ENCODE measurements at places on chromosomes 11 and 22.

- DNase-seq = no peak
Measured at GRCh38 chr11:103798446-103798845, 238.0 kb upstream of the DDI1 start.

- DNase-seq = no peak
Measured at GRCh38 chr11:46832511-46833214, 13.4 kb downstream of the CKAP5 start.

DNA sequence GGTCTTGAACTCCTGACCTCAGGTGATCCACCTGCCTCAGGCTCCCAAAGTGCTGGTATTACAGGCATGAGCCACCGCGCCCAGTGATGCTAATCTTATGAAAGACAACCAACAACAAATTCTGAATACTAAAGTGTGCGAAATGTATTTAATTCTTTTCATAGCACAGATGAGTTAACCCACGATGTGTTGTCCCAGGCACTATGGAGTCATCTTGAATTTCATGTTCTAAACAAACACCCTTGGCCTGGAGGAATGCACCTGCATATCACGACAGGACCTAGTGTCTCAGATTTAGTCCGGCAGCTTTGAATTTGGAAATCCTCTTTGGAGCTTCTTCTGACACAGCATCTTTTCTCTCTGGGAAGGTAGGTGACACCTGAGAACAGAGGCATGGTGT, 16.2 kb upstream of the VPREB1 start:
- DNase-seq = no peak

- no peak for DNase-seq
Measured at GRCh38 chr22:32618441-32619140, 144.0 kb downstream of the FBXO7 start.

- DNase-seq = no peak
Measured at GRCh38 chr11:20597680-20598484, 1.5 kb upstream of the SLC6A5 start.

GRCh38 chr11:44309478-44310205, at the start of gene ALX4:
TSS of gene ALX4 (minus strand) at chr11:44310139. CDS start at chr11:44310062, 77 bp downstream.
- DNase-seq = no peak

DNA sequence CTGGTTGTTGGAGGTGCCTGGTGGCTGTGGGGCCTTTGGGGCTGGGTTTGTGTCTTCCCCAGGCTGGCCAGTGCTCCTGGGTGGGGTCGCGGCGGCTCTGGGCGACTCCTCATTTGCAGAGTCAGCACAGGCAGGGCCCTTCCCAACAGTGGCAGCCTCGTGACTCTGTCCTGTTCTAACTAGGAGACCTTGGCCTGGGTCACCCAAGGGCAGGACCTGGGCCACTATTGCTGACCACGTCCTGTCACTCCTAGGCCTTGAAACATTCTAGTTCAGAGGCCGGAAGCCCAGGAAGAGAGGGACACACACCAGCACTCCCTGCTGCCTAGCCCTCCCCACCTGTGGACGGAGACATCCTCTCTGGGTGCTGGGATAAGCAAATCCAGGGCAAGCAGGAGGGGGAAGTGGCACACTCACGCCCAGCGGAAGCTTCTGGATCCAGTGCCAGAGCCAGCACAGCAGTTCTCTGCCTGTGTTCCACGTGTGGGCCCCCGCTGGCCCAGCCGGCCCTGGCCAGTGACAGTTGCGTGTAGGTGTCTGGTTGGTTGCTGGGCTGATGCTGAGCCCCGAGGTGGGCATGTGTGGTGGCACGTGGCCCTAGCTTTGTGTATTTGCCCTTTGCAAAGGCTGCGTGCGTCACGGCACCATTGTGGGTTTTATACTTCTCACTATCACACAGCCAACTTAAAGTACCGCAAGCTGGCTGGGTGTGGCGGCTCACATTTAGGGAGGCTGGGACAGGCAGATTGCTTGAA, 4.3 kb upstream of the CHID1 start:
- no peak for DNase-seq

DNA sequence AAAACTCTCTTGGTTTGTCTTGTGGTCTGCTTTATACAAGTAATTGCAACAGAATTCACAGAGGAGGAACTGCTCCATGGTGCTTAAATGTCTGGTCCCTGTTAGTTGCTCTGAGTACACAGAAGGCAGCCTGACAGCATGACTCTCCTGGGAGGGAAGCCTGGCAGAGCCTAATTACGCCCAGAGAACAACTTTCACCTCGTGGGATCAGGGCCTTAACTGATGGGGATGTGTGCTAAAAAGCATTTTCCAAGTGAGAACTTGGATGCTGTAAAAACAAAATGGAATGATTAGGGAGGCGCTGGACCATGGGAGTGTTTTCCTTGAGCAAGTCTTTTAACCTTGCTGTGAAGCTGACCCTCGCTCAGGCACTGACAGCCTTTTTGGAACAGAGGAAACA, 154.0 kb upstream of the TENM4 start:
- DNase-seq = no peak

GRCh38 chr11:86715611-86716010, 43.2 kb upstream of the ME3 start:
- DNase-seq = no peak

DNA sequence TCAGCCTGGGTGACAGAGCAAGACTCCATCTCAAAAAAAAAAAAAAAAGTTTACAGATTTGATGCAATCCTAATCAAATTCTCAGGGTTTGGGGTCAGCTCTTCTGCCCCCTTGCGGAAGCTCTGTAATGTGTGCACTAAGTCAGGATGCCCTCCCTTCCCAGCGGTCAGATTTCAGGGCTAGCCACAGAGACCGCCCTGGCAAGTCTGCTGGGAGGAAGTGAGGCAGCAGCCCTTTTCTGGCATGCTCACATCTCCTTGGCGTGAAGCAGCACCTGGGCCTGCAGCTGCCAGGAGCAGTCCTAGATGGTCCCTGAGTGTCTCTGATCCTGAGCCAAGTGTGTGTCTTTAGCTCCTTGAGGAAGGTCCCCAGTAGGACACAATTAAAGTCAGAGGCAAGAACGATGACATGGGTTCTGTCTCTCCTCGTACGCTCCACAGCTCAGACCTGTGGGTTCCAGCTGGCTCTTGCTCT, 10.9 kb upstream of the APOBEC3C start:
- peak; percentile 49 for DNase-seq

DNA sequence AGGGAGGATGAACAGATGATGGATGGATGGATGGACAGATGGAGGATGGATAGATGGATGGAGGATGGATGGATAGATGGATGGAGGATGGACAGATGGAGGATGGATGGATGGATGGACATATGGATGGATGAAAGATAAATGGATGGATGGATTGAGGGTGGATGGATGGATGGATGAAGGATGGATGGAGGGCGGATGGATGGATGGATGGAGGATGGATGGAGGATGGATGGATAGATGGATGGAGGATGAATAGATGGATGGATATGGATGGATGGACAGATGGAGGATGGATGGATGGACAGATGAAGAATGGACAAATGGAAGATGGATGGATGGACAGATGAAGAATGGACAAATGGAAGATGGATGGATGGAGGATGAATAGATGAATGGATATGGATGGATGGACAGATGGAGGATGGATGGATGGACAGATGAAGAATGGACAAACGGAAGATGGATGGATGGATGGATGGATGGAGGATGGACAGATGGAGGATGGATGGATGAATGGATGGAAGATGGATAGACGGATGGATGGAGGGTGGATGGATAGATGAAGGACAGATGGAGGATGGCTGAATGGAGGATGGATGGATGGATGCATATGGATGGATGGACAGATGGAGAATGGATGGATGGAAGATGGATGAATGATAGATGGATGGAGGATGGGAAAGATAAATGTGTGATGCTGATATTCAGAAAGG, 7.4 kb downstream of the IFITM10 start:
- DNase-seq = no peak

DNA sequence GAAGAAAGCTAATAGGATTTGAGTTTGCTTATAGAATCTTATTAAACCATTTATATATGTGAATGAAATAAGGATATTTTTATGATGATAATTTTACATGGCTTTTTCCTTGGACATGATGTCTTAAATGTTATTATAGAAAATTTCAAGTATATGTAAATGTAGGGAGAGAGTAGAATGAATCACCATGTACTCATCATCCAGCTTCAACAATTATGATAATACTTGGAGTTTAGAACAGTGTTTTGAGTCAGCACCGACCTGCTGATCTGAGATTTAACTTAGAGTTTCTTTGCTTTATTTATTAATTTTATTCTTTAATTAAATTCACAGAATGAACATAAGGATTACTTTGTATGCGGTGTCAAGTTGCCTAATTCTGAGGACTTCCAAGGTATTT, 193.5 kb downstream of the UVRAG start:
- no peak for DNase-seq

DNA sequence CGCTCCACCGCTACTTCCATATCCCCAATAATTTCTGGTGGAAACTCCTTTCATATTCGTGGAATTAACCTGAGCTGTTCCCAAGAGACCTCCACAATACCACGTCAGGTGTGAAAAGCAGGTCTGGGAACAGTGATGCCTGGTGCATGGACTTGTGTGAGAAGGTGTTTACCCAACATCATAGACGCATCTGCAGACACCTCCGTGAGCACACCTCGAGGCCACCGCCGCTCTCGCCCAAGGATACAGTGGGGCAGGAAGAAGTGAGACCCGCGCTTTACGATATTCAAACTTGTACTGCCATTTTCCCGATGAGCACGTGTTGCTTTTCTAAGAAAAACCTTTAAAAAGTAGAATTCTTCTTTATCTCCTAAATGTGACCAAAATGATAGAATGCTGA, 8.2 kb downstream of the PHF21B start:
- DNase-seq = no peak

DNA sequence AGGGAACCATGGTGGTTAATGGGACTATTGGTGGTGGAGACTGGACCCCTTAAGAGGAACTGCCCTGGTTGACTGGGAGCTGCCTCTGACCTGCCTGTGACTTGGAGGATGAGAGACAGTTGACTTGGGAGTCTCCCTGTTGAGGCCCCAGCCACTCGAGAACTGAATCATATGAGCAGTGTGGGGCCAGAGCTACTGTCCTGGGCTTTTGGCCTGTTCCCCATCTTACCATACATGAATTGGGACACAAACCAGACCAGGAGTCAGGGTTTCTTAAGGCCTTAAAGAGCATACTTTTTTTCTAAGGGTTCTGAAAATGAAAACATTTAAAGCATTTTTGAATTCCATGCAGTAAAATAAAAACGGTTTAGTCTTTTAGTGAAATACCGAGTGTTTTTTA, 92.8 kb downstream of the TEAD1 start:
- DNase-seq = no peak

DNA sequence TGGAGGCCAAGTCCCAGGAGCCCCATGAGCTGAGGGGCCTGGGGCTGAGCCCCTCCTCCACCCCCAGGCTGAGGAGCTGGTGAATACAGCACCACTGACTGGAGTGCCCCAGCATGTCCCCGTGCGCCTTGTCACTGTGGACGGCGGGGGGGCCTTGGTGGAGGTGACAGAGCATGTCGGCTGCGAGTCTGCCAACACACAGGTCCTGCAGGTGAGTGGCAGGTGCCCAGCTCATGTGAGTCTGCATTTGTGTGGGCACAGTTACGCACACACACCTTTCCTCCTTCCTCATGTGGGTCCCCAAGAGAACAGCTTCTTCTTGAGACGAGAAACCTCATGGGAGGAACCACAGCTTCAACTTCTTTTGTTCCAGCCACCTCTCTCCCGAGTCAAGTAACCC, 7.7 kb downstream of the TMEM132A start:
- DNase-seq = no peak

GRCh38 chr22:40408718-40409612, 38.6 kb downstream of the SGSM3 start:
- DNase-seq = no peak

DNA sequence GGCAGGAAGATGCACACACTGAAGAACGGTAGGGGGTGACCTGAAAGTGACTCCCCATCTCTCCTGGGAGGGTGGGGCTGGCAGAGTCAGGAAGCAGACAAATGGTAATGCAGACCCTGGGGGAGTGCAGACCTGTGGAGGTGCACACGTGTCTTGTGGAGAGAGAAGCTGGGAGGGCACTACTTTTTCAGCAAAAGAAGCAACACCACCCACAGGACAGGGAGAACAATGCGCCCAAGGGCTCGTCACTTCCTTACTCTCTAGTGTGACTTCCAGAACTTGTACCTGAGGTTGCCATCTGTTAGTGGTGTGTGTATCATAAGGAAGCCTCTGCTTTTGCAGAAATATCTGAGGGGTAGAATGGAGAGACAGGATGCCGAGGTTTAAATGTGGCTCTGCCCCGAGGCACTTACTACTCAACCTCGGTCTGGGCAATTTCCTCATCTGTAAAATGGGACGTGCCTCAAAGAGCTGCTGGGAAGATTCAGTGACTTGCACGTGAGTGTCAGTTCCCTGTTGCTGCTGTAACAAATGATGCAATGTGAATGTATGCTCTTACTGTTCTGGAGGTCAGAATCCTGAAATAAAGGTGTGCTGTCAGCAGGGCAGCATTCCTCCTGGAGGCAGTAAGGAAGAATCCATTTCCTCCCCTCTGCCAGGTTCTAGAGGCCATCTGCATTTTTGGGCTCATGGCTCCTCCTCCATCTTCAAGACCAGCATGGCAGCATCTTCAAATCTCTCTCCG, 323.4 kb downstream of the SHANK2 start:
- no peak for DNase-seq

DNA sequence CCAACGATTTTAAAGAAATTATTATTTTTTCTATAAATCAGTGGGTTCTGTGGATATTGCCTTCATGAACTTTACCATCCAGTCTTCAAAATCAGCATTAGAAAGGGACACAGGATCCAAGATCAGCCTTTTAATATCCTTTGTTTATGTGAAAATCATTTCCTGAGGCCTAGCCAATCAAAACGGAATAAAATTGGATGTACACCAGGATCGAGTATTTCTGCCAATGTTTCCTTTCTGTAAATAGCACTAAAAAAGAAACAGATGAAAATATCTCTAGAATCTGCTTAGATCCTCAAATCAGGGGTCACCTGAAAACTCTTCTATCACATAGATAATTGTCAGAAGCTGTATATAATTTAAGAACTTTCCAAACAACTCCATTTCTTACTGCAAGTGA, 1598.5 kb downstream of the LRRC4C start:
- DNase-seq = no peak

DNA sequence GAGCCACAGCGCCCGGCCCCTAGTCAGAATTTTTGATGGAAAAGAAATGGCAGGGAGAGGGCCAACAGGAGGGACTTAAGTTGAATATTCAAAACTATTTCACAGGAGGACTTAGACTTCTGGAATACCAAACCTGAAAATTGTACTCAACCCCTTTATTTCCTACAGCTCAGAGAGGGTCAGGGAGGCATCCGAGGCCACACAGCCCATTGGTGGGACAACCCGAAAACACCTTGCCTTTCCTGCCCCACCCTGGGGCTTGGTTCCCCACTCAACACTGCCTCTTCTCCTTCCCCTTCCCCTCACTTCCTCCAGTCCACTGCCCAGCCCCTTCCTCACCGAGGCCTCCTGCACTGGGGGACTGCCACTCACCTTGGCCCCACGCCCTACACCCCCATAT, 1.4 kb downstream of the NAALADL1 start:
- DNase-seq = no peak

- no peak for DNase-seq
Measured at GRCh38 chr11:97685695-97686094, 1295.9 kb downstream of the JRKL start.

All from stimulated activated CD8-positive, alpha-beta memory T cell treated with anti-CD3 and anti-CD28 coated beads, Interleukin-15, amount 100 ng/mL, for 4 hours (primary cell).